ENCODE measurements at places on chromosomes 6 and 20. TPM values are rescaled to one million over a fixed set of nuclear protein-coding genes. Genes with fewer than 3 reads are reported as not detected.
A peak's percentile ranks its signal among the peaks of the same experiment; 100 is the strongest.

NMBR gene
- not detected for total RNA-seq

HLA-DMB gene
- total RNA-seq: 16.9 TPM

PCMT1 gene
- 110 TPM for total RNA-seq

RREB1 gene
- total RNA-seq: 27.5 TPM

C6orf58 gene
- total RNA-seq: not detected

CNR1 gene
- total RNA-seq: 11.0 TPM

ULBP2 gene
- not detected for total RNA-seq

PAQR8 gene
- 12.3 TPM for total RNA-seq

DNA sequence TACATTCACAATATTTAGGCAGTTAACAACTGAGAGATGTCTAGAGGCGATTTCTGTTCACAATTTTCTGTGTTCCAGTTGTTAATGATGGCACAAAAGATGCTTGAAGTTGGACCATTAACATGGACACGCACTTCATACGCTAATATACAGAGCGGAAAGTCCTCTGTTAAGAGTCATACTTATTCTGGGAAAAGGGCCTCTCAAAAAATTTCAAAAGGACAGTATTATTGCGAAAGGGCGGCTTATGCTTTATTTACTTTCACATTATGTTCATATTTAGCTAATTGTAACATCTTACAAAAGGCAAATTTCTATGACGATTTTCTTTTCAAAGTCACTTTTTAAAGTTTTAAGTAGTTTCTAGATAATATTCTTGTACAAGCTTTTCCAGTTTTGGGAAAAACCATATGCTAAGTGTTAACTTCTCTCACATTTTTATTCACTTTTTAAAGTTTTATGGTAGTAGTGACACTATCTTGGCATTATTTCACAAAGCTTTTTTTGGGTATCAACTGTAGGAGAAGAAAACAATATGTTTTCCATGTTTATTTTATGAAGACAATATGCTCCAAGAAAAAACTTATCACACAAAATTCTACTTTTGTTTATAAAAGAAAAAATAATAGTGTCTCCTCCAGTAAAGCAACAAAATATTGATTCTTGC, 62.3 kb downstream of the MAP7 start:
- H3K4me1 ChIP-seq: no peaks in the 10 kb centered on the region
- no peaks in the 10 kb centered on the region for H3K36me3 ChIP-seq
- no peak overlapping the region for H3K4me3 ChIP-seq
- no peak for DNase-seq
- H3K27me3 ChIP-seq: no peaks in the 10 kb centered on the region
- no peak overlapping the region for H3K27ac ChIP-seq

- H3K4me3 ChIP-seq: no peak overlapping the region
- H3K27me3 ChIP-seq: no peaks in the 10 kb centered on the region
- H3K27ac ChIP-seq: no peak overlapping the region
- no peaks in the 10 kb centered on the region for H3K4me1 ChIP-seq
These were observed 3.7 kb upstream of the RAET1E start for GRCh38 chr6:149901444-149902140.

DNA sequence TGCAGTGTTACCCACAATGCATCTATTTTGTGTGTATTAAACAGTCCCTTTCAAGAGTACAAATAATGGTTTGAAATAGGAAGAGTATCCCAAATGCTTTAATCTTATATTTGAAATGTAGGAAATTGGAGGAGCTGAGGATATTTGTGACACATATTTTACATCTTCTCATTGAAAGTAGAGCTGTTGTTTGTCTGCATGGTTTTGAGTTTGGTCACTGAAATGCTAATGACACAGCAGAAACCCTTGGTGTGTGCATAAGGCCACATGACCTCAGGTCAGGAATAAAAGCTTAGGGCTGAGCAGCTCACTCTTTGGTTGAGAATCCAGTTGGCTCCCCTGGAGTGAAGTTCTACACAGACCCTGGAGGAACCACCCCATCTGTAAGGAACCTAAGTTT, 49.8 kb downstream of the TPD52L1 start:
- no peak for DNase-seq
- H3K27me3 ChIP-seq: no peaks in the 10 kb centered on the region
- H3K36me3 ChIP-seq: no peaks in the 10 kb centered on the region
- no peak overlapping the region for H3K27ac ChIP-seq

DNA sequence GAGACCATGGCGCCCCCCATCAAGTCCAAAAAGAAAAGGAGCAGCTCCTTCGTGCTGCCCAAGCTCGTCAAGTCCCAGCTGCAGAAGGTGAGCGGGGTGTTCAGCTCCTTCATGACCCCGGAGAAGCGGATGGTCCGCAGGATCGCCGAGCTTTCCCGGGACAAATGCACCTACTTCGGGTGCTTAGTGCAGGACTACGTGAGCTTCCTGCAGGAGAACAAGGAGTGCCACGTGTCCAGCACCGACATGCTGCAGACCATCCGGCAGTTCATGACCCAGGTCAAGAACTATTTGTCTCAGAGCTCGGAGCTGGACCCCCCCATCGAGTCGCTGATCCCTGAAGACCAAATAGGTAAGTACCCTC, 41.7 kb upstream of the NAA20 start:
- DNase-seq: no peak
- H3K27ac ChIP-seq: peak overlapping the region; percentile 96
- H3K4me1 ChIP-seq: peaks cover 7% of the 10 kb centered on the region
- H3K4me3 ChIP-seq: peak overlapping the region; percentile 62
- H3K27me3 ChIP-seq: no peaks in the 10 kb centered on the region

- no peaks in the 10 kb centered on the region for H3K36me3 ChIP-seq
- no peak overlapping the region for H3K27ac ChIP-seq
- H3K4me3 ChIP-seq: no peak overlapping the region
- no peaks in the 10 kb centered on the region for H3K27me3 ChIP-seq
These were observed 89.9 kb downstream of the ARID1B start for GRCh38 chr6:156867121-156867520.

DNA sequence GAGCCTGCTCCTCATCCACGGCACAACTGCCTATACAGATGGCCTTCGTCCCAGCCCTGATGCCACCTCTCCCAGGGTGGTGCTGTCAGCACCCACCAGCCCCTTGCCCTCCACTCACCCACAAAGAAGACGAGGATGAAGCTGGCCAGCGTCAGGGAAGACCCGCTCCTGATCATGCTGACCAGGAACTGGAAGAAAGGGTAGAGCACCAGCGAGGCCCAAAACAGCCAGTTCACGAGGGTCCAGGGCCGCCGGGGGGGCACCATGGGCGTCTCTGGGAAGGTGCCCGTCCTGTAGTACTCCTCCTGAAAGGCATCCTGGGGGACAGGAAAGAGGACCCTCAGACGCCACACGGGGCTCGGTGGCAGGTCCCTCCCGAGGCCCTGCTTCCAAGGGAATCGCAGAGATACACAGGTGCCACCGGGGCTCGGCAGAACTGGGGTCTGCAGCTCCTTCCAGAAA, 134.5 kb downstream of the AGPAT4 start:
- no peak for DNase-seq
- no peak overlapping the region for H3K4me3 ChIP-seq
- H3K4me1 ChIP-seq: no peaks in the 10 kb centered on the region
- no peaks in the 10 kb centered on the region for H3K36me3 ChIP-seq
- H3K27me3 ChIP-seq: no peaks in the 10 kb centered on the region
- H3K27ac ChIP-seq: no peak overlapping the region

DNA sequence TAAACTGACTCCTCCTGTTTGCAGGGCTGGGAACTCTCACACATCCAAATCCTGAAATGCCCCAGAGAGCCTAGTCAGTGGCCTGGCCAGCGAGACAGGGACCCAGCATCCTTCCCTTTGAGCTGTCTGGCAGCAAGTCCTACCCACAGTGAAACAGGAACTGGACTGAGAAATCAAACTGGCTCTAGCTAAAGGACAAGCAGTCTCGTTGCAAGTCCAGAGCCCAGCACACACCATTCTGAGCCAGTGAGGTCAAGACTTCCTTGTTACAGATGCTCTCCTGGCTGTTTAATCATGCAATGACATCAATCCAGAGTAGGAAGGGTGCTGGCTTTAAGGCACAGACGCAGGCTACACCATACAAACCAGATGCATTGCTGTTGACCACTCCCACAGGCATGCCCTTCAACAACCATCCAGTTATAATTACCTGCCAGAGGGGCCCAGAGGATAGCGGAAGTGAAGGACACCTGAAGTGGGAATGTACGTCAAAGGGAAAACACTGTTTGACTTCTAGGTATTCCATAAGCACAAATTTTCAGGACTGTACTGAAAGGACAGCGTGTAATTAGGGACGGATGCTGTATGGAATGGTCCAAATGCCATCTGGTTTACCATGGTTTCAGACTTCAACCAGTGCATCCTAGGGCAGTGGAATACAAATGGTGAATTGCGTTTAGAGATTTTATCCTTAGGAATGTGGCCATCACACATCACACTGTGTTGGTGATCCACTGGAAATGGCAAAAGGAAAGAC, 114.4 kb downstream of the SLC23A2 start:
- no peak overlapping the region for H3K27ac ChIP-seq
- H3K4me3 ChIP-seq: no peak overlapping the region
- no peaks in the 10 kb centered on the region for H3K4me1 ChIP-seq
- no peak for DNase-seq
- H3K27me3 ChIP-seq: no peaks in the 10 kb centered on the region
- no peaks in the 10 kb centered on the region for H3K36me3 ChIP-seq

DNA sequence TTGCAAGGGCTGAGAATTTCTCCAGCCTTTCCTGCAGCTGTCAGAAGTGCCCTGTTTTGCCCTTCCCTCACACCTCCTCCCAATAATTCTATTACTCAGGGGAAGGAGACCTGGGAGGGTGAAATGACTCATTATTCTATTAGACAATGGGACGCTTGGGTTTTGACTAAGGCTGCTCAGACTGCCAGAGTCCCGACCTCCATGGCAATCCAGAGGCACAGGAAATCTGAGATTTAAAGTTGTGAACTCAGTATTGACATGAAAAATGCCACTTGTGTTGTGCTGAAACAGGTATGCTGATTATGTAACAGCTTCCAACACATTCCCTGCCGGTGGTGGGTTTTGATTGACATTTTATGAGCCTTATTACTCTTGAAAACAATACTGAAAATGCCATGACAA, 625.9 kb upstream of the FLRT3 start:
- no peaks in the 10 kb centered on the region for H3K36me3 ChIP-seq
- no peak for DNase-seq
- H3K4me3 ChIP-seq: no peak overlapping the region
- H3K27me3 ChIP-seq: no peaks in the 10 kb centered on the region

GRCh38 chr20:38175304-38176180, 10.5 kb upstream of the TGM2 start:
- H3K27me3 ChIP-seq: no peaks in the 10 kb centered on the region
- H3K4me3 ChIP-seq: no peak overlapping the region
- H3K27ac ChIP-seq: no peak overlapping the region
- DNase-seq: no peak
- H3K36me3 ChIP-seq: no peaks in the 10 kb centered on the region

DNA sequence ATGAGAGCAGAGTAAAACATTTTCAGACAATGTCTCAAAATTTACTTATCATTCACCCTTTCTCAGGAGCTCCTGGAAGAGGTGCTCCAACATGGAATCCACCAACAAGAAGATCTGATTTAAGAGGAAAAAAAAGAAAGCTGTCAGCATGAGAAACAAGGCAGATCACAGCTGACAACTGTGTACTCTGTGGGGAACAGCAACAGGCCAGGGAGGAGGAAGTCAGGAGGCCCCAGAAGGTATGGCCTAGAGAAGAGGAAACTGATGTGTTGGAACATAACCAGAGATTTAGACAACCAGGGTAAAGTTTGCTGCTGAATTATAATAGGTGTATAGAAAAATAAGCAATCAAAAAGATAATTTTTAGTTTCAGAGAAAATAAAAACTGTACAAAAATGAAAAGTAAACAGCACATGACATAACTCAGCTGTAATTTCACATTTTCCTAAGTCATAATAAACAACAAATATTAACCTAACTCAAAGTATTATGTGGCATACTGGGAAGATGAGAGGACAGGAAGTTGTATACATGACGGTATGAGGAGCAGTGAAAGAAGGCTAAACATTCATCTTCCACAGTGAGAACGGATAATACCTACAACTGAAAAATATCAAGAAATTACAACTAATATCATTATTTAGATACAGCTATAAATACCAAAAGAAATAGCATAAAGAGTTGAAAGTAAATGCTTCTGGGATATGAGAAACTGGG, 113.6 kb upstream of the EMILIN3 start:
- no peaks in the 10 kb centered on the region for H3K36me3 ChIP-seq
- no peak overlapping the region for H3K27ac ChIP-seq
- no peak for DNase-seq

DNA sequence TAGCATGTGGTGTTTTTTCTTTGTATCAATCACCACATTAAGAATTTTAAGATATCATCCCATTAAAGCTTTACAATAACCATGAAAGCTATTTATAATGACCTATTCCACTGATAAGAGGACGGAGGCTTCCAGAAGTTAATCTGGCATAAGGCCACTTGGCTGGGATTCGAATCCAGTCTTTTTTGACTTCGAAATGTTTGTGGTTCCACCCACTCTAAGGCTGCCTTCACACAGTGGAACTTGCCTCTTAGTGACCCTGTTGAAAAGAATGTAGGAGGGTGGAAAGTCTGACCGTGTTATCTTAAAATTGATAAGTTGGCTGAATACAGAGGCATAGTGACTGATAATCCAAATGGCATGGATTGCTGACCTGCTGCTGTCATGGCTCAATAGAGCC, 959.7 kb downstream of the KIF16B start:
- H3K36me3 ChIP-seq: no peaks in the 10 kb centered on the region
- H3K4me3 ChIP-seq: no peak overlapping the region

- H3K36me3 ChIP-seq: no peaks in the 10 kb centered on the region
- no peaks in the 10 kb centered on the region for H3K4me1 ChIP-seq
- no peak for DNase-seq
- no peaks in the 10 kb centered on the region for H3K27me3 ChIP-seq
- H3K4me3 ChIP-seq: no peak overlapping the region
These were observed 15.2 kb downstream of the TBX18 start for GRCh38 chr6:84749181-84749580.

GRCh38 chr20:38303908-38304379, at the start of gene BPI:
Gene BPI (plus strand): TSS chr20:38304156. CDS start chr20:38304224, 68 bp downstream.
- peak; percentile 27 for DNase-seq
- H3K4me1 ChIP-seq: no peaks in the 10 kb centered on the region
- no peaks in the 10 kb centered on the region for H3K36me3 ChIP-seq
- peak within 1 kb of the TSS; percentile 1 for H3K27ac ChIP-seq
- H3K4me3 ChIP-seq: no peak within 1 kb of the TSS

DNA sequence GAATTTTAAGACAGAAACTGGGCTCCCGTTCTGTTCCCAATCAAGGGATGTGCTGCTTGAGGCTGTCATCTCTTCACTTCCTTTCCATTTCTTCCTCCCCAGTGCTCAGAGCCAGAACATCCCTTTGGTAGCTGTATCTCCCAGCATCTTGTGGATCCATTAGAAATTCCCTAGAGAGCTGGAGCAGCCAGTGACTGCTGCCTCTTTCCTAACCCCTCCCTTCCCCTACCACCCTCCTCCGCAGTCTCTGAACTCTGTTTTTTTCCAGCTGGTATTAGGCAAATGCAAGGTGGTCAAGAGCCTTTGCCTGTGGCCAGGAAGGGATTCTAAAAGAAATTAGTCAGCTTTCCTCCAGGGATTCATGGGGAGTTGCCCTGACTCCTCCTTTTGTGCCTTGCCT, 208.0 kb downstream of the EYA2 start:
- no peaks in the 10 kb centered on the region for H3K36me3 ChIP-seq
- no peaks in the 10 kb centered on the region for H3K27me3 ChIP-seq
- no peak overlapping the region for H3K27ac ChIP-seq
- no peaks in the 10 kb centered on the region for H3K4me1 ChIP-seq
- no peak for DNase-seq
- no peak overlapping the region for H3K4me3 ChIP-seq
